ENCODE measurements at places on chromosomes 12 and 14. TPM values are rescaled to one million over a fixed set of nuclear protein-coding genes. Genes with fewer than 3 reads are reported as not detected.
A peak's percentile ranks its signal among the peaks of the same experiment; 100 is the strongest.

The PCED1B gene
- total RNA-seq: 1.0 TPM

The CLEC1B gene
- total RNA-seq: not detected

The DHH gene
- 0.50 TPM for total RNA-seq

The STAT2 gene
- total RNA-seq: 77.7 TPM

The PRPH gene
- 5.5 TPM for total RNA-seq

The LTBP2 gene
- total RNA-seq: 2.8 TPM

The DNAH10 gene
- 0.39 TPM for total RNA-seq

The GPR162 gene
- 4.3 TPM for total RNA-seq

The GPD1 gene
- total RNA-seq: 4.3 TPM

The TPH2 gene
- total RNA-seq: not detected

The FGF6 gene
- total RNA-seq: not detected

The ACSS3 gene
- 1.4 TPM for total RNA-seq

The CCER1 gene
- total RNA-seq: not detected

The PRIMA1 gene
- 1.8 TPM for total RNA-seq

- DNase-seq: no peak
Observed at GRCh38 chr12:49880756-49881414, 22.8 kb downstream of the FAIM2 start.

DNA sequence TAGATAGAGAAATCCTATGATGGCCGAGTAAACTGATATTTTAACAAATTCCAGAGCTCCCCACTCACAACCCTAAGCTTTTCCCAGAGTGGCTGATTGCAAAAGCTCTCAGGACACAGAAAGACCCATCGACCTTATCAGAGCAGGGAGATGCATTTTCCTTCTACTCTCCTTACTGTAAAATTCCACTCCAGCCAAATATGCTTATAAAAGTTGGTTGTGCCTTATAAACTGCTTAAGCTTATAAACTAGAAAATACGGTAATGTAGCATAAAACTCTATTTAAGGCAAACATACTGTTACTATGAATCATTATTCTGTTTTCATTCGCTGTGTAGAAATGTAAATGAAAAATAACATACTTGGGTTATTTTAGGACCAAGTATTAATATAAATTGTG is 41.6 kb upstream of the TRHDE start:
- DNase-seq: no peak

DNA sequence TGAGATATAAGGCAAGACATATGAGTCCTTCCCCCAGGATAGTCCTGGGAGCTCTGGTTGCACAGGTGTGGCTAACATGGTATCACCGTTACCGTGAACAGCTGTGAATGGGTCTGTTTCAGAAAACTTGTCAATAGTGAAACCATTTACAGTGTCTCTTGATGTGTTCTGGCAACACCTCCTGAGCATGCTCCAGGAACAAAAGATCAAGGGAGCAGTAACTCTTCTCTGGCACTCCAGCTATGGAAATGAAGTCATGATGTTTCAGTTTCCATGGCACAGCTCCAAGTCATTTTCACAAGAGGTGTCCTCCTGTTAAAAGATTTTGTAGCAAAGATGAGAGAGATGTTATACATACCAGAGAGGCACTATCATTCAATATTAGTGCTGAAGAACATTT is 253.7 kb downstream of the SNAPC1 start:
- DNase-seq: no peak

GRCh38 chr12:107873223-107873622 is 98.7 kb downstream of the ASCL4 start:
- DNase-seq: no peak

DNA sequence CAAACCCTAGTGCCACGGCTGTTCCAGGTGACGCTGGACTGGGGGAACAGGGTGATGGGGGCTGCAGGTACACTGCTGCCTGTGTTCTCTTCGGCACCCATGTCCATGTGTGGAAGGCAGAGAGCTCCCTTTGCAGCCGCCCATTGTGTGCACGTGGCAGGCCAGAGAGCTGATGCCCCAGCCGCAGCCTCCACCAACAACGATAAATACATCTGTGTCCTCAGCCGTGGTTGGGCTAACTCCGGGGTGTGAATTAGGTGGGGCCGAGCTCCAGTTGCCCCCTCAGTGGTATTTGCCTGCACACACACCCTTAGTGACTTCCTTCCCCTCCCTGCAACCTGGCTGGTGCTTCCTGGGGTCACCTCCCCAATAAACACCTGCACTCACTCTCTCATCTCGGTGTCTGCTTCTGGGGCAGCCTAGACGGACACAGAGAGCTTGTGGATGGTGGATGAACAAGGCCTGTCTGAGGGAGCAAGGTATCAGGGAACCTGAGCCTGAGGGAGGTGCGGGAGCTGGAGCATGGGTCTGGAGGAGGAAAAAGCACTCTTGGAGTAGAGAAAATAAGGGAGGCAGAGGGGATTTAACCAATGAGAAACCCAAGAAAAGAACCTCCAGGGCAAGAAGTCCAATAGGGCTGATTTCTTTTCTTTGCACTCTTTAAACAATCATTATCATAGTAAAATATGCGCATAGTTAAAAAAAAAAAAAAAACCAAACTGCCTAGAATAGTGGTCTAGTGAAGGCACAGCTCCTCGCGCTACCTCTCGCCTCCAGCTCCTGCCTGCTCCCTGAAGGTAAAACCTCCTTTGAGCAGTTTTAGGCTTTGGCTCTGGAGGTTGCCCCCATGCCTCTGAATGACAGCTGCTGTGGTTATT is 112.6 kb downstream of the ZNF664 start:
- DNase-seq: no peak

DNA sequence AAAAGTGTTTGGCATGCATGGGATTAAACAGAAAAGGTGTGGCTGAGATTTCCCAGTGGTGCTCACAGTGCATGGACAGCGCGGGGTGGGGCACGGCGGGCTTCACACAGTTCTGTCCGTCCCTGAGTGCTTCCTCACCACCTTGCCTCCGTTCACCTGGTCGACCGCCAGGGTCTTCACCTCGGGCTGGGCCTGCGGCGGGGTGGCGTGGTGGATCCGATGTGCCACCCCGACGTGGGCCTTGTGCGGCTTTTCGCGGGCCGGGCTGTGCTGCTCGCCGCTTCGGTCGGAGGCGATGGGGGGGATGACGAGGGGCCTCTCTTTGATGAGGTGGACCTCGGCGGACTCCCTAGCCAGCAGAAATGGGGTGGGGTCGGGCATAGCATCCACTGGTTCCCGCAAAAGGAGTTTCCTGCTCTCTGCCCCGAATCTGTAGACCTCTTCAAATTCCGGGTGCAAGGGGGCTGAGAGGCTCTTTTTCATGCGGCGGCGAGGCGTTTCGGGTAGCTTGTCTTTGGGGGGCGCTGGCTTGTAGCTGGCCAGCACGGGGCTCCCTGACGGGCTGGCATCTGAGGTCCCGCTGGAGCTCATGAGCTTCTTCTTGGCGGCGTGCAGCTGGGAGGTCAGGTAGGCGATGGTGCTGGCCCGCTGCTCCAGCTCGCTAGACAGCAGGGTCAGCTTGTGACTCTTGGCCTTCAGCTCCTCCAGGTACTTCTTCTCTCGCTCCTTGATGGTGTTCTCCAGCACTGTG is 35.5 kb downstream of the CCDC92 start:
- DNase-seq: no peak

DNA sequence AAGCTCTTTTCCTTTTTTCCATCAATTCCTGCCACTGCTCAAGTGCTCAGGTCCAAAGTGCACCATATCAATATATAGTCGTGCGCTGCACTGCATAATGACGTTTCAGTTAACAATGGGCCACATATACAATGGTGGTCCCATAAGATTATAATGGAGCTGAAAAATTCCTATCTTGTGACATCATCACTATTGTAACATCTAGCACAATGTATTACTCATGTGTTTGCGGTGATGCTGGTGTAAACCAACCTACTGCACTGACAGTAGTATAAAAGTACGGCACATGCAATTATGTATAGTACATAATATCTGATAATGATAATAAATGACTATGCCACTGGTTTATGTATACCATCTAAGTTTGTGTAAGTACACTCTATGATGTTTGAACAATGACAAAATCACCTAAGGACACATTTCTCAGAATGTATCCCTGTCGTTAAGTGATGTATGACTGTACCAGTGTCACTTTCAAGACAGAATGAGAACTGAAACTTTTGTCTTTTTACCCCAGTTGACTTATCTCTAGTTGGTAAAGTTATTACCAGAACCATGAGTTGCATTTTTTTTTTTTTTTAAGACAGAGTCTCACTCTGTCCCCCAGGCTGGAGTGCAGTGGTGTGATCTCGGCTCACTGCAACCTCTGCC is 53.7 kb upstream of the INSM2 start:
- no peak for DNase-seq

DNA sequence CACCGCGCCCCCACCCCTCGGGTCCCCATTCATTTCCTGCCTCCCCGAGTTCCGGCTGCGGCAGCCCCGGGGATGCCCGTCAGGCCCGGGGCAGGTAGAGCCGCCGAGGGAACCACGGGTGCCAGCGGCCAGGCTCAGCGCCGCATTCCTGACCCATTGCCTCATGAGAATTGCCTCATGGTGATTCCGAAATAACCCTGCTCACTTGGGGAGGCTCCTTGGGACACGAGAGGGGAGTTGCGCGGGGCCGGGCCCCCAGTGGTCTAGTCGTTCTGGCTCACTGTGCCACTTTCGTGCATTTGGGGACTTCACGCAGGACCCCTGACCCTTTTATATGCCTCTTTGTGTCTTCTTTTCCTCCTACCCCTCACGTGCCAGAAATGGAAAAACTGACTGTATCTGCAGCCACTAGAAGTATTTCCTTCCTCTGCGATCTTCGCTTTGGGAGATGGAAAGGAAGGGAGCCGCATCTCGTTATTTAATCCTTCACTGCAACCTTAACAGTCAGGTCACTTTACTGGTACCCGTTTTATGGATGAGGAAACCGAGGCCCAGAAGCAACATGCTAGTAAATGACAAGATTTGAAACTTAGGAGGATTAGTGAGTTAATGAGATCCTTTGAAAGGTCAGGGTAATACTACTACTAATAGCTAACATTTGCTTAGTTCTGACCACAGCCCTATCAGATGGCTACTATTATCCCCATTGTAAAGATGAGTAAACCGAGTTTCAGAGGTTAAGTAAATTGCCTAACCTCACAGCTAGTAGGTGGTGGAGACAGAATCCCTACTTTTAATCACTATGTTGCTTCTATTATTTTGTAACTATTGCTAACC is 768 bp downstream of the PTPN11 start:
- peak; percentile 56 for DNase-seq

DNA sequence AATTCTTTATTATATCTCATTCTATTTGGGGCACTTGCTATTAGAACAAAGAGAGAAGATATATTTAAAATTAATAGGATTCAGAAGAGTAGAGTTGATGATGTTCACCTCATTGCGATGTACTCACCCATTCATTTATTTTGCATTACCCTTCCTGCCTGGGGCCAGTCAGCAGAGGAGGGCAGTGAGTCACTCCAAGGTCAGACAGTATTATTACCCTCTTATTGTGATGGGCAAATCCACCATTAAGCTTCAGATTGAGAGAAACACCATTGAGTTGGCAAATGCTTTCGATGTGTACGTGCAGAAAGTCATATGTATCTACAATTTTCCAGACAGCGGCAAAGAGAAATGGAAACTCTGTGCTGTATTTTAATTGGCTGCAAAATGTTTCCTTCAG is 134.2 kb downstream of the BICD1 start:
- no peak for DNase-seq

GRCh38 chr12:110249105-110249504 is 31.9 kb upstream of the ATP2A2 start:
- no peak for DNase-seq

DNA sequence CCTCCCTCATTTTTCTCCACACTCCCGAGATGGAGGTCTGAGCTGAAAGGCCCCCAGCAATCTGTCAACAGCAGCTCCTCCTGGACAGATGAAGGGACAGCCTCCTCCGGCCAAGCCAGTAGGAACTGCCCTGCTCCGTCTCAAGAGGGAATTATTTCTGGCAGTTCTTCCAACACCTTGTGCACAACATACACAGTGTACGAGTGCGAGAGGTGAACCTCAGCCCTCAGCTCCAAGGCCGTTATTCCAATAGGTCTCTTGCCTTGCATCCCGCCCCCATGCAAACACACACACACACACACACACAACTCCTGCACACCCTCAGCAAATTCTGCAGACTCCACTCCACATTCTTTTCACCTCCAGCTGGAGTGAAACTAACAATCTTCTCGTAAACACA is 181.7 kb upstream of the FAR2 start:
- DNase-seq: no peak

GRCh38 chr12:25950329-25951115 is 8.0 kb upstream of the RASSF8 start:
- no peak for DNase-seq

- DNase-seq: no peak
Observed at GRCh38 chr14:41636492-41637392, 30.1 kb downstream of the LRFN5 start.

- no peak for DNase-seq
Observed at GRCh38 chr12:27437839-27438238, 8.7 kb upstream of the SMCO2 start.

DNA sequence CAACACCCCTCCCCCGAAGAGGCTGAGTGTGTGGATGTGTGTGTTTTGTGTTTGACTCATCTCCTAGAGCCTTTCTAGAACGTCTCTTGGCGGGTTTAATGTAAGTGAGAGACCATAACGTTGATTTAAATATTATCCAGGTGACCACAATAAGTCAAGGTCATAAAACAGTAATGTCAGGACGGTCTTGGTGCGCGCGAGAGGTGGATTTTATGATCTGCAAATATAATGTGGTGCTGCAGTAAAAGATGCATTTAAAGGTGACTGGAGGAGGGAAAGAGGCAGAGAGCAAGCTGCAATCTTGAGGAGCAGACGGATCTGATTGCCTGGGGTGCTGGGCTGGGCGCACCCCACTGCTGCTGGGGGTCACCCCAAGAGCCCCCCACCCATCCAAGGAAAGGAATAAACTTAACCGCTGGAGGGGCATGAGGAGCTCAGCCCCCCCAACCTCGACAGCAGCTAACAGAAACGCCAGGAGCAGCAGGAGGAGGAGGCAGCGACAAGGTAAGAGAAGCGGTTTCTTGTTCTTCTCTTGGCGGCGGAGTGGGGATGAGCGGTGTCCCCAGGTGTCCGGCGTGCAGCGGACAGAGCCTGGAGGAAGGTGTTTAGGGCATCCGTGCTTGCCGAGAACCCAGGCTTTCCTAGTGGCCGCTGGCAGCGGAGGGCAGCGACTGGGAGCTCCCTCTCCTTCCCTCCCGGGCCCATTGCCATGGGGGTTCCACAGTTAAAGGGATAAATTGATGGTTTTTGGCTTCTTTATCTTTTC is 5.5 kb downstream of the HOXC10 start:
- no peak for DNase-seq

- no peak for DNase-seq
Observed at GRCh38 chr14:33879684-33880286, 71.1 kb downstream of the EGLN3 start.

- no peak for DNase-seq
Observed at GRCh38 chr12:3380200-3381043, 110.6 kb upstream of the PRMT8 start.

DNA sequence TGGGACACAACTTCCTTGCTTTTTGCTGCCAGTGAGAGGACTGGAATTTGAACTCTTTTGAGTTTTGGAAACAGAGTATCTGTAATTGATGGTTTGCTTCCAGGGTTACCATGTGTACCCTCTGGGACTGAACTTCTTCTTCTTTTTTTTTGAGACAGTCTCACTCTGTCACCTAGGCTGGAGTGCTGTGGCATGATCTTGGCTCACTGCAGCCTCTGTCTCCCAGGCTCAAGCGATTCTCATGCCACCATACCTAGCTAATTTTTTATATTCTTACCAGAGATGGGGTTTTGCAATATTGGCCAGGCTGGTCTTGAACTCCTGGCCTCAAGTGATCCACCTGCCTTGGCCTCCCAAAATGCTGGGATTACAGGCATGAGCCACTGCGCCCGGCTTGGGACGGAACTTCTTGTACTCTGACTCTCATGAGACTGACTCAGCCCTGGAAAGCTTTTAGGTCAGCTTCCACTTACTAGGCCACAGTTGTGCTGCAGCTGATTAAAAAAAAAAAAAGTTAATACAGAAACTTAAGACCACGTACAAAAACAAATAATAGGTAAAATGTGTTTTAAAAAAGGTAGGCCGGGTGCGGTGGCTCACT is 15.8 kb downstream of the SEL1L start:
- DNase-seq: peak; percentile 35

Data from left colon (tissue), 2 donors.